EL (cell line): ENCODE measurements at places on chromosomes 13 and 19.

DNA sequence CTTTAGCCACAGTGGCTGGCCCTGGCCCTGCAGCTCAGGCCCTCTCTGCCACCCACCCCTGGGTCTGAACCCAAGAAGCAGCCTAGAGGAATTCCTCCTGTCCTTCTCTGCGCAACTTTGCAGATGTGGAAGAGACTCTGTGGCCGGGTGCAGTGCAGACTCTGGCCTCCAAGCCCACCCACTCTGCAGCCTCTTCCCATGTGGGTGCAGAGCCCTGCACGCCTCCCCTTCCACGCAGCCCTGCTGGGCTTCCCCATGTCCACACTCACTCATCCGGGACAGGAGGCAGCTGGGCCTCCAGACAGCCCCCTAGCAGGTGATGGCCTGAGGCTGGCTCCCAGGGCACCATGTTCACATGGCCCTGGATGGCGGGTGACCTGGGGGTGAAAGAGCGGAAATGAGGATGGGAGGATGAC, 2.5 kb downstream of the TEX29 start:
- no peak for DNase-seq

GRCh38 chr13:50236898-50237318, 221.7 kb downstream of the KCNRG start:
- DNase-seq = no peak

- no peak for DNase-seq
These were observed 195.7 kb downstream of the SPRY2 start for GRCh38 chr13:80145171-80145690.

DNA sequence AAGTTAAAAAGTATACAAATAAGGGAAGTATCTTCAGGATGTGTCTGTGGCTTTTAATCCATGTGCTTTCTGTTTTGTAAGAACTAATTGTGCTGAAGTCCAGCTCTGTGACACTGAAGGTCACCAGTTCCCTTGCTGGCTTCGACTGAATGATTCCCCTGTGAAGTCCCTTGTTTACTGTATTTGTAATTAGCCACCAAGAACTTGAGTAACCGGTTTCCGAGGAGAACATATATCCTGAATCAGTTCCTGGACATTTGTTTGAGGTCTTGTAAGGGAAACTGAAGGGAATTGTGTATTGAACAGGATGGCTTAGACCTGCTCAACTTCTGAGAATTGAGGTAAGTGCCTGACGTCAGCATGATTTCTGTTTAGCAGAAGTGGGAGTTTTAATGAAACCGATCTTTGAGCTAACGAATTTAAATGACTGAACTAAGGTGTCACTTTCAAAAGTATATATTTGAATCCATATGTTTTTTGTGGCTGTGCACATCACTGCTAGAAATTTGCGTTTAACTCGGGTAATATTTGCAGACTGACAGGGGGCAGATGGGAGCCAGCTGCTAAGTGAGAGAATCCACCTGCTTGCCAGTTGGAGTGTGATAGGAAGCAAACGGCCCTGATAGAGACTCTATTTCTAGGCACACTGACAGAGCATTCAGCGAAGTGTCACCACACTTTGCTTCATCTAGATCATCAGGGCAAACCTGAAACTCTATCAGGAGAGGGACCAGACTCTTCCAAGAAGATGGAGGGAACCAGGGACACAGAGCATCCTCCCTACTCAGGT, 530.0 kb downstream of the RFC3 start:
- DNase-seq = no peak

DNA sequence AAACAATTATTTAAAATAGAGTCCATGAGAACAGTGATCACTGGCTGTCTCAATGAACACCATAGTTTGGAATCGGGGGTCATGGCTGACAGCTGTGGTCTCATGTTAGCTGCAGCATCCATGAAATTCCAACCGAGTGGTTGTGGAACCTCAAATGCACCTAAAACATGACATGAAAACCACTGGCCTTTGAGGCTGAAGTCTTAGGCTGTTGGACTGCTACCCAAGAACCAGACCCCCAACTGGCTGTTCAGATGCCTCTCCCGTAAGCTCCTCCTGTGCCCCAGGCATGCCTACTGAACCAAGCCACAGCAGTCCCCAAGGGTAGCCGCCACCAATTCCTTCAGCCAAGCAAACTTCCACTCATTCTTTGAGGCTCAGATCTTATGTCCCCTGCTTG, 50.5 kb downstream of the ATP7B start:
- no peak for DNase-seq

GRCh38 chr13:80149736-80150135, 191.2 kb downstream of the SPRY2 start:
- DNase-seq = no peak

DNA sequence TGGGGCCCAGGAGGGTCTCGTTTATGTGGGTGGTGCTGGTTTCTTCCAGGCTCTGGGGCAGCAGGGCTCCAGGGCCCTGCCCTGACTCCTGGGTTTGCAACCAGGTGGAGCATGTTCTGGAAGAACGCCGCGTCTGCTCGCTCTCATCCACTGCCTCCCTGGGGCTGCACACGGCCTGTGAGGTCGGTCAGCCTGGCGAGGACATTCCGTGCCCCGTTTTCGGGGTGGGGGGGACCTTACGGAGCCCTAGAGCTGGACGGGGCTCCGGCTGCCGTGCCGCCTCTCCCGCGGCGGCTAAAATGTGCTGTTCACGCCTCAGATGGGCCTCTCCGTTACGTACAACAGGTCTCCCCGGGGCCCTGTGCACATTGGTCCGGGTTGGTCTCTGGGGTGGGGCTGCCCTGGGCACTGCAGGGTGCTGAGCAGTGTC, 3.3 kb downstream of the GNA11 start:
- DNase-seq = no peak

- DNase-seq = no peak
These were observed 595 bp upstream of the RAB20 start for GRCh38 chr13:110562036-110562597.

DNA sequence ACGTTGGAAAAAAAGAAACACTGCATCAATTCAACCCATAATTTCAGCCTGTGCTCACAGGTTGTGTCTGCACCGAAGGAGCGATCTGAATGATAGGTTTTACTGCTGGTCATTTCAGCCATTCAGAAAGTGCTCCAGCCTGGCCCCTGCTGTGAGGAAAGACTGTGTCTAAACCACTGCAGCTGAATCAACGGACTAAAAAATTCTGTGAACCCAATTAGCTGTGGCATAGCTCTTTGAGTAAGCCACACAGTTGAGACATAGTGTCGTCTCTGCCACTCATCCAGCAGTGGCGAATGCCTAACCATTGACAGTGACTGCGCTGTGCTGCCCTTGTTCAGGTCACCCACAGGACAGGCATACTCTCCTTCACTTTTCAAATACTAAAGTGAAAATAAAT, 179.8 kb downstream of the COG6 start:
- DNase-seq = no peak

GRCh38 chr13:30880856-30881155, 25.3 kb upstream of the MEDAG start:
- DNase-seq = peak; percentile 86

DNA sequence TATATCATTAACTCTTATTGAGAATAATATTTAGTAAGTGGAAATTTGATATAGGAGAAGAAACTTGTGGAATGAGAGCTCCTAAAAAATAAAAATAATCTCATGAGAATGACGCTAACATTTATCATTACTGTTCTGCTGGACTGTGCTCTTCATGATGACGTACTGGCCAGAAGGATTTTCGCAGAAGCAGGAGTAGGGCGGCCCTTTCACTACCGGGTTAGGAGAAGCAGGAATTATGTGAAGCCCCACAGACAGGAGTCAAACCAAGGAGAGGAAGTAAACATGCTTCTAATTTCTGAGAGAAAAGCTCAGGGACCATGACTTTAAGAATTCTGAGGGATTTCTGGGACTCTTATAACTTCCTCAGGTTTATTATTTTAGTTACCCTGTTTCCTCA, 195.1 kb downstream of the VWA8 start:
- DNase-seq = no peak

DNA sequence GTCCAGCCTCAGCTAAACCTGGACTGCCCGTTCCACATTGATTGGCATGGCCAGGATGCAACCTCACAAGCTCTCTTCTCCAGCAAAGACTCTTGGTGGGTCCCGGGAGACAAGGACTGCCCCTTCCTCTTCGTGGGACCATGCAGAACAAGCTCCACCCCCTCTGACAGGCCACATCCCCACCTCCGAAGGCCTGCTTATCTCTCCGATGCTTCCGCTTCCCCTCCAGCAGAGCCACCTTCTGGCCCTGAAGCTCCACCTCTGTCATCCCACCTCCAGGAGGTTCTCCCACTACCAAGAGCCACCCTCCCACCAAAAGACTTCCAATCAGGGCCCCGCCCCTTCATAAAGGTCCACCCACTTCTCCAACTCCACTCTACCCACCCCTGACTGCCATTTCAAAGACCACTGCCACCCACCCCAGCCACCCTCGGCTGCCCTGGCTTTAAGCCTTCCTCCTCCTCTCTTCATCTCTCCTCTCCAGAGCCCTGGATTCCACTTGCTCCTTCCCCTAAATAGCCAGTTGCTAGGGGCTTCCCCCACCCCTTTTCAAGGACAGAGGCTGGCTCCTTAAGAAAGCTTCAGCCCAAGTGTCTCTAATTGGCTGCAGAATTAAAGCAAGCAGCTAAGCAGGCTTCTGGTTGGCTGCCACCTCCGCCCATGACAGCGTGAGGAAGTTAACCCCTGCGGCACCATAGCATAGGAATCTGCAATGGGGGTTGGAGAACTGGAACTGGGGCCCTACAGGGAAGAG, 9.9 kb downstream of the LRFN1 start:
- no peak for DNase-seq

- DNase-seq = no peak
These were observed 34.3 kb downstream of the RCBTB1 start for GRCh38 chr13:49550942-49551644.

GRCh38 chr13:20518660-20519100, 7.0 kb downstream of the CRYL1 start:
- DNase-seq = no peak

DNA sequence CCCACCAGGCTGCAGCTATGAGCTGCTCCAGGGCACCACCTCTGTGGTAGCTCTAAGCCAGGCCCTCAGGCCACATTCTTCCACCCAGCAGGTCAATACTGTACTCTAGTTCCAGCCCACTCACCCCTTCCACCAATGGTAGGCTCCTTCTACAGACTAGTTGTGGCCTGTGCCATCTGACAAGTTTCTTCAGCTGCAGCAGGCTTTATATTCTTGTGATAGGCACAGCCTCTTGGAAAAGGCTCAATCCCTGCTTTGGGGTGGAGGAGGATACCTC, 8.5 kb downstream of the MICU2 start:
- no peak for DNase-seq

DNA sequence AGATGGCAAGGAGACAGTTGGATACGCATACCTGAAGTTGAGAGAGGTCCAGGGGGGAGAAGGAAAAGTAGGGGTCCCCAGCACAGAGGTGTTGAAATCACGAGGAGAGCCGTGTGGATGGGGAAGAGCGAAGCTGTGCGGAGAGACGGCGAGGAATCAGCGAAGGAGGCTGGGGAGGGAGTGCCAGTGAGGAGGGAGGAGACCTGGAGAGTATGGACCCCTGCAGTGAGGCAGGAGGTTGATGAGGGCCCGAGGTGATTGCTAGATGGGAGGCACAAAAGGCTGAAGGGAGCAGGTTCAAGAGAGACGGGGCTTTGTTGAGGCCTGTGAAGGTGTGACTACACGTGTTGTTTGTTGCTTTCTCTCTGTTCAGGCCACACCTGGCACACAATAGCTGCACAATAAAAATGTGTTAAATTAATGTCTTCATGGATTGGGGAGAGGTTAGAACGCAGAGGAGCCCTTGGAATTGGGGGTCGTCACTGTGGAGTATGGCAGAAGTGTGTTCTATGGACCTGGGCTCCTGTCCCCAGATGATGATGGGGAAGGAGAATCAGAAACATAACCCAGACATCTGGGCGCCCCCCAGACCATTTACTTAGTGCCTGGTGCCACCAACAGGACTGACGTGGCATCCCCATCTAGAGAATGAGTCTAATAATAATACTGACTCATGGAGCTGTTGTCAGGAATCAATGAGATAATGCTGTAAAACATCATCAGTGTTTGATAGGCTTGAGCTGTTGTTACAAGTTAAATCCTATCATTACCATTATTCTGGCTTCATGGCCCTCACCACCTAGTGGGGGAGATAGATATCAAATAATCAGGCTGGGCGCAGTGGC, 137.5 kb downstream of the SIPA1L3 start:
- peak; percentile 69 for DNase-seq

- no peak for DNase-seq
These were observed 5.9 kb downstream of the ZNF256 start for GRCh38 chr19:57941593-57941992.

- DNase-seq = no peak
These were observed 646.9 kb upstream of the PCDH9 start for GRCh38 chr13:67877031-67877430.

- DNase-seq = no peak
These were observed 146.0 kb downstream of the OXGR1 start for GRCh38 chr13:96848286-96848685.

DNA sequence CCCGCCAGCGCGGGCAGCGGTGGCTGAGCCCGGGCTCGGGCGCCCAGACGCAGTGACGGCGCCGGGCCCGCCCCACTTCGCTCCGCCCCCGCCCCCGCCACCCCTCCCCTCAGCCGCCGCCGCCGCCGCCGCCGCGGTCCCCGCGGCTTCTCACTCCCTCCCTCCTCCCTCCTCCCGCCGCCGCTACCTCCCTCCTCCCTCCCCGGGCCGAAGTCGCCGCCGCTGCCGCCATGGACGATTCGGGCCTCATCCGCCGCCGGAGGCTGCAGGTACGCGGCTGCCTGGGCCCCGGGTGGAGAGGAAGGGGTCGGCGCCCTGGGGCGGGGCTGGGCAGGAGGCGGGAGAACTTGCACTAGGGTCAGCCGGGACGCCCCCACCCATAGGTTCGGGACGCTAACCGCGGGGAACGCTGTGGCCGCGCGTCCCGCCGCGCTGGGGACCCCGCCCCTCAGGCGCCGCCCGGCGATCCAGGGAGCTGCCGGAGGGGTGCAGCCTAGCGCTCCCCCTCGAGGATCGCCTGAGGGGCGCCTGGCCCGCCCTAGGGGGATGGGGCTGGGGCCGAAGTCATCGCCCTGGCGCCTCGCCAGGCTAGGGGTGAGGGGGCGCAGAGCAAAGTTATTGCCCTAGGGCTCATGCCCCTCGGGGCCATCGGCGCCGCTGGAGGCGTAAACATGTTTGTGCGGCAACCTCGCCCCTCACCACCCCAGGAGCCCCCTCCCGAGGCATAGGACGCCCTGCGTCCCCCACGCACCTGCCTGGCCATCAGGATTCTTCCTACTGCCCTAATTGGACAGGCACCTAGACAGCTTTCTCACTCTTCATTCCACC, 427 bp downstream of the RTBDN start:
- peak; percentile 31 for DNase-seq

GRCh38 chr19:13964776-13965175, 12.5 kb downstream of the DCAF15 start:
- peak; percentile 77 for DNase-seq

GRCh38 chr13:44516771-44517170, 59.4 kb downstream of the TSC22D1 start:
- DNase-seq = no peak

GRCh38 chr19:37342753-37343152, 28.1 kb upstream of the ZNF527 start:
- no peak for DNase-seq
